ENCODE measurements at places on chromosomes 5 and 9.

- no peaks in the 10 kb centered on the region for H3K36me3 ChIP-seq
- DNase-seq = no peak
- H3K4me1 ChIP-seq = no peaks in the 10 kb centered on the region
- no peaks in the 10 kb centered on the region for H3K27me3 ChIP-seq
- H3K4me3 ChIP-seq = no peak overlapping the region
- H3K27ac ChIP-seq = no peak overlapping the region
Measured at GRCh38 chr9:74447451-74448193, 49.5 kb upstream of the RORB start.

- no peaks in the 10 kb centered on the region for H3K27me3 ChIP-seq
- H3K4me1 ChIP-seq = no peaks in the 10 kb centered on the region
- no peak for DNase-seq
- H3K27ac ChIP-seq = no peak overlapping the region
- no peak overlapping the region for H3K4me3 ChIP-seq
Measured at GRCh38 chr9:87650611-87651295, 75.2 kb upstream of the CTSL start.

DNA sequence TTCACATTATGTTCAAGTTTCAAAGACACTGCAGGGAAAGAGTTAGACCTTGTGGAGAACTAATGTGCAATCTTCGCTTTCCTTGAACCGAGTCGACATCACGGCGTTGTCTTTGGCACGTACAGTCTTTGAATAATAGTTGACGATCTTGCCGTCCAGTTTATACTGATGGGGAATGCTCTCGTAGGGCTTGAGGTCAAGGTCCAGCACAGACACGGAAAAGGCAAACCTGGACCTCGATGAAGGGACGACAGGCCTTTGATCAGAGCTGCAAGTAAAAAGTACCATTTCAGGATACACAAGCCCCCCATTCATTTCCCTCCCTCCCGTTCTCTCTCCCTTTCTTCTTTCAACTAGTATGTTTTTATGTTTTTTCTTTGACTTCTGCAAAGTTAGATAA lies 54.1 kb downstream of the IPPK start:
- no peaks in the 10 kb centered on the region for H3K27me3 ChIP-seq
- no peak overlapping the region for H3K27ac ChIP-seq
- H3K4me1 ChIP-seq = peaks cover 2% of the 10 kb centered on the region

GRCh38 chr9:126957687-126958053 lies 43.1 kb downstream of the RALGPS1 start:
- peaks cover 13% of the 10 kb centered on the region for H3K27me3 ChIP-seq
- no peak overlapping the region for H3K4me3 ChIP-seq
- H3K27ac ChIP-seq = no peak overlapping the region
- peak; percentile 68 for DNase-seq
- peaks cover 3% of the 10 kb centered on the region for H3K4me1 ChIP-seq

DNA sequence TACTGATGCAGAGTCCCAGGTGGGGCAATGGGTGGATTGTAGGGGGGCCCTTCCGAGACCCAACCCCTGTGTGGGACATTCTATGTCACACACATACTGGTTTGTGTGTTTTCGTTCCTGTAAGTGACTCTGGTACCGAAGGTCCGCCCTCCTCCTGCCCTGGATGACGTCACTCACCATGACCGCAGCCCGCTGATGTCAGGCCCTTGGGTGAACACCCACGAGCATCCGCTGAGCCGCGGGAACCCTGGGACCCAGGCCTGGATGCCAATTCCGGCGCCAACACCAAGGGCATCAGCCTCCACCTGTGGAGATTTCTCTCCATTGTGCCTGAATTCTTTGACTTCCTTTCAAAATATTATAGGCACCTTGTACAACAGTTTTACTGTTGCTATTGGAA lies 184.3 kb downstream of the MTRR start:
- H3K27ac ChIP-seq = no peak overlapping the region
- DNase-seq = no peak
- no peaks in the 10 kb centered on the region for H3K4me1 ChIP-seq
- no peaks in the 10 kb centered on the region for H3K36me3 ChIP-seq
- H3K4me3 ChIP-seq = no peak overlapping the region
- H3K27me3 ChIP-seq = no peaks in the 10 kb centered on the region

- no peak overlapping the region for H3K27ac ChIP-seq
- no peaks in the 10 kb centered on the region for H3K4me1 ChIP-seq
- no peak overlapping the region for H3K4me3 ChIP-seq
- H3K27me3 ChIP-seq = no peaks in the 10 kb centered on the region
- H3K36me3 ChIP-seq = peaks cover 2% of the 10 kb centered on the region
Measured at GRCh38 chr5:108898707-108899106, 151.0 kb downstream of the FER start.

Data from mesenchymal stem cell (in vitro differentiated cells and primary cell).